ENCODE measurements at places on chromosomes 6 and 20.

DNA sequence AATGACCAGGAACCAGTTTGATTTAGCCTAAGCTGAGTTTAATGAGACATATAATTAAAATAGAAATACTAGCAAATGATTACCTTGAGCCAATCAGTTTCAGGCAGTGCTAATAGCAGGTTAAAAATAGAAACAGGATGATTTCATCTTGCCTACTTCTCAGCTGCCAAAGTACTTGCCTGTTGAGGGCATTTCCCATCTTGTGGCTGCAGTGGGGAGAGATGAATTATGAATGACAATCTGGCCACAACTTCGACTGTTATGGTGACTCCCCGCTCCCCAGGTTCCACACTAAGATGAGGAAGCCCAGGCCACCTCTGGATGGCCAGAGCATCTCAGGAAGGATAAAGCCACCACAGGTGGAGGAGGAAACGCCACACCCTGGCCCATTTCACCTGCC lies 31.3 kb downstream of the MBOAT1 start:
- no peak for DNase-seq

- DNase-seq, result no peak
Measured at GRCh38 chr6:15026832-15027231, 219.0 kb upstream of the JARID2 start.

- DNase-seq, result no peak
Measured at GRCh38 chr20:1664911-1665310, 7.3 kb upstream of the SIRPG start.

DNA sequence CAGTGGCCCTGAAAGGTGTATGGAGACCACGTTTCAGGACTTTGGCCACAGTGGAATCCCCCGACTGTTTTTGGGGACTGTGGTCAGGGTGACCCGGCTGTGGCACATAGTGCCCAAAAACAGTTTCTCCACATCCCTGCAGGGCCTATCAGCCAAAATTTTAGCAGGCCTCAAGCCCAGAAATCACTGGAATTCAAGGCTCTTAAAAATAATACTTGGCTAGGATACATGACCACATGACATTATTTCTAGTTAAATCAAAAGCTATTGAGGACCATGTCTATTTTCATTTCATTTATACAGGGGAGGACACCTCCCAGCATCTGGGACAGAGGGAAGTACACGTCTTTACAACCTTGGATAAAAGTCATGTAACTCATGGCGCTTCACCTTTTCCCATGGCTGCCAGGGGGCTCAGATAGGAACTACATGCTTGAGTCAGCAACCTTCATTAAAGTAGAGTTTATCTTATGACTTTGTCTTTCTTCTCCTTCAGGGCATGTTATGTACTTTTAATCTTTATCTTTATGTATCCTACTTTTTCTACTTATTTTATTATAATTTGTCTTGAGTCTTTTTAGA lies 70.8 kb upstream of the CD93 start:
- DNase-seq, result no peak

- DNase-seq, result peak; percentile 64
Measured at GRCh38 chr6:122839472-122839871, 50.4 kb downstream of the SMPDL3A start.

GRCh38 chr6:22231050-22231449 lies 65.8 kb downstream of the PRL start:
- no peak for DNase-seq

GRCh38 chr6:139425780-139426179 lies 51.3 kb upstream of the CITED2 start:
- DNase-seq, result no peak

- DNase-seq, result no peak
Measured at GRCh38 chr20:11227602-11228001, 553.8 kb upstream of the JAG1 start.

GRCh38 chr20:31605902-31606803 lies 1.1 kb downstream of the ID1 start:
- no peak for DNase-seq

GRCh38 chr6:35566794-35567193 lies 54.1 kb upstream of the TULP1 start:
- DNase-seq, result no peak

- no peak for DNase-seq
Measured at GRCh38 chr20:19890445-19891051, 126.6 kb upstream of the NAA20 start.

DNA sequence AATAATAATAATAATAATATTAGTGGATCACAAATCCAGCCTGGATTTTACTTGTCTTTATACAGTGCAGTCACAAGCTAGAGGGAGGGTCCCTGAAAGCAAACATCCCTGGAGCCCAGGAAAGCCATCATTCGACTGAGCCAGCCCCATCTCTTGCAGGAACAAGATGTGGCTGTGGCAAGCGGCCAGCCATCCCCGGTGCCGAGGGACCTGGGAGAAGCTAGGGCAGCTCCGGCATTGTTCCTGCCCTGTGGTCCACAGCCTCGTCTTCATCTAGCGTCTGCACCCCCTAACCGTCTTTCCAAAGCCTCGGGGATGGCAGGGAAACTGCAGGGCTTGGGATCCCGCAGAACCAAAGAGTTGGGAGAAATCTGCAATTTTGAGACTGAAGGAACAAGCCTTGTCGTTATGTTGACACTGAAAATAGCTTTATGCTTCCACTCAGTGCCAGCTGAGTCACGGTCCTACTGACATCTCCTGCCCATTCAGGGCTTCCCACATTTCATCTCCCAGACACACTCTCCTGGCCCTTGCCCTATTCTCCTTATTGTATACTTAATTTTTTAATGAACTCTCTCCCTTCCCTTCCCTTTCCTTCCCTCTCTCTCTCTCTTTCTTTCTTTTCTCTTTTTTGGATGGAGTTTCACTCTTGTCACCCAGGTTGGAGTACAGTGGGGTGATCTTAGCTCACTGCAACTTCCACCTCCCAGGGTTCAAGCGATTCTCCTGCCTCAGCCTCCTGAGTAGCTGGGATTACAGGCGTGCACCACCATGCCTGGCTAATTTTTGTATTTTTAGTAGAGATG lies 62.5 kb upstream of the ZNFX1 start:
- DNase-seq, result peak; percentile 7
